ENCODE measurements at places on chromosomes 6 and 20.

DNA sequence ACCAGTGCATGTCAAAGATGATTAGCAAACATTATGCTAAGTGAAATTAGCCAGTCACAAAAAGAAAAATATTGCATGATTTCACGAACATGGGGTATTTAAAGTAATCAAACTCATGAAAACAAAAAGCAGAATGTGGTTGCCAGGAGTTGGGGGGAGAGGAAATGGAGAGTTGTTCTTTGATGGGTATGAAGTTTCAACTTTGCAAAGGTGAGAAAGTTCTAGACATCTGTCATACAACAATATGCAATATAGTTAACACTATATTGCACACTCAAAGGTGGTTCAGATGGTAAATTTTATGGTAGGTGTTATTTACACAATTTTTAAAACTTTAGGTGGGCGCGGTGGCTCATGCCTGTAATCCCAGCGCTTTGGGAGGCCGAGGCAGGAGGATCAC lies 13.4 kb upstream of the GCNT2 start:
- no peak for DNase-seq

DNA sequence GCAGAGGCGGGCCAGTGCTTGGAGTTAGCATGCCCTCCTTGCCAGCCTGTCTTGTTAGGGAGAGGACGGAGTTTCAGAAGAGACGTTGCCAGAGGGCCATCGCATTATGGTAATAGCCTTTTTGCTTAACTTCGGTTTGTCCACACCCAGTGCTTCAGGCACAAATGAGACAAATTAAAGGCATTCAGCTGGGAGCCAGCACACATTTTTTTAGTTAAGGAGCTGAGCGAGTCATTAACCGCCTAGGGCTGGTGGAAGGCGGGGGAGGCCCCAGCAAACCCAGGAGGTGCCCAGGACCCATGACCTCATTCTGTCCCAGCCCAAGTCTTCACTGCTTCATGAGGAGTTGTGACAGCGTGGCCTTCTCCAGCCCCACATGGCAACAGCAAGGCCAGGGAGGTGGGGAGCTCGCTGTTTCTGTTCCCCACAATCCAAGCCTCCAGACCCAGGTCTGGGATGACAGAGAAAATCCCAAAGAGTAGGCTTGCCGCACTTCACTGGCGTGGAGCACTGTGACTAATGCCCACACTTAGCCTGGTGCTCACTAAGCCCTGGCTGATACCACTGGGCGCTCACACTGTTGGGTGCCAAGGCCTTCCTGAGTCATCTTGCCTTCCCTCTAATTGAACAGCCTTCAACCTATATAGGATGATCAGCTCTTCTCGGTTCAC lies 237.1 kb downstream of the ANKRD60 start:
- no peak for DNase-seq

- no peak for DNase-seq
These were observed 52.7 kb downstream of the LGSN start for GRCh38 chr6:63267046-63267445.

DNA sequence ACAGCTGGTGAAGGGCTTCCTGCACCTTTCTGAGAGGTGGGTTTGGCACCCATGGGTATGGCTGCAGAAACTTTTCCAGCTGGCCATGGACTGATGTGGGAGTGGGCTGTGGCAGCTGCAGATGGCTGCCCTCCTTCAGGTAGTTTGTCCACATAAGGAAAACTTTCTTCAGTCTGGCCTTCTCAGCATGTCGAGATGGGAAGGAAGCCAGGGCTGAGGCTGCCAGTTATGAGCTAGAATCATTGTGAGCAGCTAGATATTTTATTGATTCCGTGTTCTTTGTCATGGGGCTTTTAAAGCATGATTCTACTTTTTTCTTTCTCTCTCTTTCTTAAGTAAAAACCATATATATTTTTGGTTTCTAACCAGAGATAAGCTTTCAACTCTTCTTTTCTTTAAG lies 16.6 kb downstream of the NKX2-4 start:
- no peak for DNase-seq

DNA sequence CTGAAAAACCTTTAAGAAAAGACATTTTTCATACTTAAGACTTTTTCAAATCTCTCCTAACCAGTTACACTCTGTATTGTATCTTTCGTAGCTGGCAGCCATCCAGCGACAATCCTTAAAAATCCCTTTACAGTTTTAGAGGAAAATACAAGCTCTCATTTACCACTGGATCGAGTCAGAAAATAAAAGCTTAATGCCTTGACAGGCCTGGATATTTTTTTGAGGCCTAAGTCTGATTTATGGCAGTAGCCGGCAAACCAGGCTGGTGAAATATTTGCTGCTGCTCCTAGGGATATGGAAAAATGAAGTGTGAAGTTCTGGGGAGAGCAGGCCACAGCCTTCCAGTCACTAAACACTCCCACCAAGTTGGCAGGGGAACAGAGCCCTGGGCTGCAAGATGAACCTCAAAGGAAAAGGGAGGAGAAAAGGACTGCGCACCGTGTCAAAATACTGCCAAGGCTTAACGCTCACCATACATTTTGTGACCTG lies 213.0 kb upstream of the SUPT3H start:
- DNase-seq = no peak

DNA sequence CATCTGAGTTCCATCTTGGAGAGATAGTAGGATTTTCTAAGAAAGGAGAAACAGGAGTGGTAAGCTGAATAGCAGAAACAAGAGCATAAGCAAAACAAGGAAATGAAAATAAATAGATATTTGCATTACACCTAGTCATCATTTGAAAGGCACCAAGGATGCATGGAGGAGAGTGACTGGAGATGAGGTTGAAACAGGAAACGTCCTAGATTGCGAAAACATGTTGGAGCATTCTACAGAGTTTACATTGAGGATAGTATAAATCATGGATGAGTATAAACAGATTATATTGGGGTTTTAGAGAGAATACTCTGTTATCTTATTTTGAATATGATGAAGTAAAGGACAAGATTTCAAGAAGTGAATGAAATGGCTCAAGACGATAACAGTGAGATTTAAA lies 507.3 kb downstream of the EYS start:
- DNase-seq = no peak

GRCh38 chr20:62065674-62066338 lies at the start of gene TAF4:
Gene TAF4, minus strand, starts transcription at chr20:62065881. Its CDS starts 71 bp downstream, at chr20:62065810.
- DNase-seq = peak; percentile 80

DNA sequence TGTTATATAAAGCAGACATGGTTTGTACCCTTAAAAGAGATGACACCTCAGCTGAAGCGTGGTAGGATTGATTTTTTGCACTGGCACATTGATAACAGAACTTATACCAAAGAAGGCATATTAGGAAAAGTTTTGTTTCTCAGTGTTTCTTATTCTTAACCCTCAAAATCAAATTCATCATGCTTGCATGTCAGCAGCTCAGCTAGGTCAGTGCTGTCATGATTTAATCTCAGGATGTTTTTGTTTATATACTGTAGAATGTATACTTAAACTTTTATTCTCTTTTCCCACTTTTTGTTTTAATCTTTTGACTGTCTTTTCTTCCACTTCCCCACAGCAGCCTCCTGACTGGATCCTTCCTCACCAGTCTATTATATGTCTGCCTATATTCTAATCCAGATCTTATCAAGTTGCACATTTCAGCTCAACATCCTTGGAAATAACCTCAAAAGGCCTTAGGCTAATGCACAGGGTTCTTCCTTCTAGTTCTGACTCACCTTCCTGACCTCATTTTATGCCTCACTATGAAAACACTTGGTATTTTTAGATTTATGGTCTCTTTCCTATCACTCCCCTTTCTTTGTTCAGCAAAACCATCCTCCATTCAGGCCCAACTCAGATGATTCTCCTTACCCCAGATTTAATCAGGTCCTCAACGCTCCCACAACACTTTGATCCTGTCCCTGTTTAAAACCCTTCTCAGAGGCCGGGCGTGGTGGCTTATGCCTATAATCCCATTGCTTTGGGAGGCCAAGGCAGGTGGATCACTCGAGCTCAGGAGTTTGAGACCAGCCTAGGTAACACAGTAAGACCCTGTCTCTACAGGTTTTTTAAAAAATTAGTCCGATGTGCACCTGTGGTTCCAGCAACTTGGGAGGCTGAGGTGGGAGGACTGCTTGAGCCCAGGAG lies 7.2 kb downstream of the HEBP2 start:
- no peak for DNase-seq

DNA sequence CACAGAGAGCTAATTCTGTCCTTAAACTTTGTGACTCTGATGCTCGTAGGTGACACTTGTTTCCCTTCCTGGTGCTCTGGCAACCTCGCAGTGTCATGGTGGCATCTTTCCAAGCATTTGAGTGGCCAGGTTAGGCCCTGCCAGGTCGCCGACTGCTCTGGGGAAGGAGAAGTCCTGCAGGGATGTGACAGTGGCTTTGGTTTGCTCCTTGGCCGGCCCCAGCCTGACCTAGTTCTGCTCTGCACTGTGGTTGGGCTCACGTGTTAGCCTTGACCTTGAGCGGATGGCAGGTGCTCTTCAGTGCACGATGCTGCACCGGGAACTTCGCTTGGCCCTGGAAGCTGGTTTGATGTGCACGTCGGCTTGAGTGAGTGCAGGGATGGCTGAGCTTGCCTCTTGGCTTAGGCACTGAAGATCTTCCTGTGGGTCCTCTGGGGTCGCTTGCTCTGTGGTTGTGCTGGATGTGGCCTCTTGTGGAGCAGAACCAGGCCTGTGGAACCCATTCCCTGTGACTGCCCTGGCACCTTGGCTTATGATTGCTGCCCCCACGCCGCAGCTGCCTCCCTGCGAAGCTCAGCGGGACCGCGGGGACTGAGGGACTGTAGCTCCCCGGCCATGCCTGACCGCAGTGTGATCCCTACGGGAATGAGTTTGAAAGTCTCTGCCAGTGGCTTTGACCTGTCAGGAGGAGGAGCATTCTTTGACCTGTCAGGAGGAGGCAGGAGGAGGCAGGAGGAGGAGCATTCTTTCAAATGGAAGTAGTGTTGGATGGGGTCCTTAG lies 8.7 kb downstream of the OSBPL2 start:
- DNase-seq = no peak

DNA sequence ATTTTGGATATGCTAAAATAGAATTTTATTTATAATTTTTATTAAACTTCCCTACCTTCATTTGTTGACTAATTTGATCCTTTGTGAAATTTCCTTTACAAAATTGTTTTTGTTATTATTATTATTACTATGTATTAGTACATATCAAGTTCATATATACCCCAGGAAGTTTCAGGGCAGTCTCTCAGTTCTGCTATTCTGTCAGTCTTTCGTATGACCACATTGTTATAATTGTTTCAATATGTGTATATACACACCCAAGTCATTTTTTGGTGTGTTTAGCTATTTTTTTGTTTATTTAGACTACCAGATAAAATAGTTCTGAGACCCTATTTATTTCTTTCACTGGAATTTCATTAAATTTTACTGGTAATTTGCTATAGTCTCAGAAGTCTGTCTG lies 72.1 kb downstream of the NKAIN2 start:
- DNase-seq = no peak

- no peak for DNase-seq
These were observed 20.5 kb downstream of the COL9A1 start for GRCh38 chr6:70282312-70282918.

- no peak for DNase-seq
These were observed 32.5 kb upstream of the DSN1 start for GRCh38 chr20:36806049-36806448.

DNA sequence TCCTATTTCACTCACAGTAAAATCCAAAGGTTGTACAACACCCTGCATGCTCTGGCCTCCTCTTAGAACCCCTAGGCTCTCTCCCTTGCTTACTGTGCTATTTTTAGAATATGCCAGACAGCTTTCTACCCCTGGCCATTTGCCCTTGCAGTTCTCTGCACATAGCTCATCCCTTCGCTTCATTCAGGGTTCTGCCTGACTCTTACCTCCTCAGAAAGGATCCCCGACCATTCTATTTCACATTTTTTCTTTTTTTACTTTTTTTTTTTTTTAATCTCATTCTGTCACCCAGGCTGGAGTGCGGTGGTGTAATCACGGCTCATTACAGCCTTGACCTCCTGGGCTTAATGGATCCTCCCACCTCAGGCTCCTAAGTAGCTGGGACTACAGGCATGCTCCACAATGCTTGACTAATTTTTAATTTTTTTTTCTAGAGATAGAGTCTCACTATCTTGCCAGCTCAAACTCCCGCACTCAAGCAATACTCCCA lies 33.6 kb downstream of the COMMD7 start:
- DNase-seq = no peak

DNA sequence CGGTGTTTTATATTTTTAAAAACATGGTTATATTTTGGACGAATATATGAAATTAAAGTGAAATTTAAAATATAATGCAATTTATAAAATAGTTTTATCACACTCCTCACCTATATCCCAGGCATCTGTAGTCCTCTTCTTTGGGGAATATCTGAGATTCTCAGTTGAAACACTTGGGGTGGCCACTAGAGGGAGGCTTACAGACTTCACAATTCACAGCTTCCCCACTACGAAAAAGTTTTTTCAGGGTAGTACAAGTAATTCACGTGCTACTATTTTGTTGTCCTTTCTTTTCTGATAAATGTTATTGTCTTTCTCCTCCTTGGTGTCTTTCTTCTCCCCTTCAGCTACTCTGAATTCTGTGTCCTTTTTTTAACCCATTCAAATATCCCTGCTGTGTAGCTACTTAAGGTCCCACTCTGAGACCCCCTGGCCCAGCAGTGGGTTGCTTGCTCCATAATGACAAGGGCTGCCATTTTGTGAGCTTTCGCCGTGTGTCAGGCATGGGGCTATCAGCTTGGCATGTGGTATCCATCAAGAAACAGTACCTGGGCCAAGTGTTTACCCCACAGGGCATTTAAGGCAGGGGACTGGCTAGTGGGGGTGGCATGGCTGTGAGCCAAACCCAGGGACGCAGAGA lies 43.6 kb upstream of the PHACTR3 start:
- DNase-seq = no peak

- no peak for DNase-seq
These were observed 15.6 kb downstream of the SRPK1 start for GRCh38 chr6:35905141-35905785.

GRCh38 chr20:32031007-32031958 lies 20.8 kb upstream of the HCK start:
- peak; percentile 28 for DNase-seq

GRCh38 chr6:47075741-47076421 lies 33.7 kb upstream of the ADGRF1 start:
- DNase-seq = no peak

DNA sequence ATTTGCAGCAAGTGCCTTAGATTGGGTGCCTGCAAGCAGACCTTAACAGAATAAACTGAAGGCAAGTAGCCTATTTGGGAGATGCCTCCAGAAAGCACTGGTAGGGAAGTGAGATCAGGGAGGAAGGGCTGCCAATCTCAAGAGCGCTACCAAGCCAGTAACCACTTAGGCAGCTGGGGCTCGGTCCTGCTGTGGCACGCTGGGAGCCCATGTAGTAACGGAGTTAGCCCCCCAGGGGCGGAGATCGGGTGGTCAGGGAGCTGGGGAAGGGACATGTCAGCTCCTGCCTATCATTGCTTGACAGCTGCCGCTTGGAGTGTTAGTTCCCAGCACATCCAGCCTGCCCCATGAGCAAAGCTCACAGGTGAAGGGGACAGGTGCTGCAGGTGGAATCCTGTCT lies 127.0 kb downstream of the CEBPB start:
- no peak for DNase-seq

- DNase-seq = no peak
These were observed 8.8 kb upstream of the OSTM1 start for GRCh38 chr6:108083349-108083748.

- DNase-seq = no peak
These were observed 248.1 kb downstream of the TPBG start for GRCh38 chr6:82611751-82612150.

All from activated T-helper 2 cell treated with anti-CD3 and anti-CD28 coated beads, Interferon-gamma antibody, Interleukin-2, Interleukin-4, amounts not matched to agents 10 μg/mL and 5 μg/mL and 100 μg/mL, durations not matched to agents 14 hours and 24 hours and 36 hours (primary cell).